Tibial nerve (tissue), 4 donors: ENCODE measurements at places on chromosomes 11 and 22. TPM values are rescaled to one million over a fixed set of nuclear protein-coding genes. Genes with fewer than 3 reads are reported as not detected.
A peak's percentile ranks its signal among the peaks of the same experiment; 100 is the strongest.

Gene THY1
- 12.9 TPM for total RNA-seq

Gene EIF1AD
- total RNA-seq: 31.8 TPM

Gene MYBPC3
- 0.60 TPM for total RNA-seq

GRCh38 chr11:91265946-91266345, 958.7 kb upstream of the FAT3 start:
- no peak for DNase-seq

DNA sequence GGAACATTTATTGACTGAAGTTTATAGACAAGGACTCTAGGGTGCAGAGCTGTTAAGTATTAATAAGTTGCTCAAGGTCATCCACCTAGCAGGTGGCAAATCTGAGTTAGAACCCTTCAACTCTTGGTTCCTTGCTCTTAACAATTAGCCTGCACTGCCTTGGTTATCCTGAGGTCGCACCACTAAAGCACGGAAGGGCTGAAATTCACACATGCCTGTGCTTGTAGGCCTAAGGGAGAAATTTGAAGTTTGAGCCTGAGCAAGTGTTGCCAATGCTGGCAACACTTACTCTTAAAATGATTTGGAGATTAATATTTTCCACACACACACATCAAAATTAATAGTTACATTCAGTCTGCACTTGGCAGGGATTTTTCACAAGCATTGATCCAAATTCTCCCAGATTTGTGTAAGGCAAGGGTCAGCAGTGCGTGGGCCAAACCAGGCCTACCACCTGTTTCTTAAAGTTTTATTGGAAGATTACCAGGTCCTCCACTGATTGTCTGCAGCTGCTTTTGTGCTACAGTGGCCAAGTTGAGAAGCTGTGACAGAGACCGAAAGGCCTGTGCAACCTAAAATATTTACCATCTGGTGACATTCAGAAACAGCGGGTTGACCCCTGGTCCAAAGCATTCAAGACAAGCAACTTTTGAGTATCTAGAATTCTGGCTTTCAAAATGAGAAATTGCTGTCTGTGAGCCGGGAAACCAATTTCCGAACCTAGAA, 16.3 kb downstream of the APOL5 start:
- DNase-seq: peak; percentile 17
